ENCODE measurements at places on chromosomes 2 and 18.

GRCh38 chr2:9071032-9071431 lies 67.5 kb upstream of the MBOAT2 start:
- no peak for DNase-seq

- no peak for DNase-seq
Measured at GRCh38 chr2:1823187-1824169, 79.2 kb upstream of the PXDN start.

DNA sequence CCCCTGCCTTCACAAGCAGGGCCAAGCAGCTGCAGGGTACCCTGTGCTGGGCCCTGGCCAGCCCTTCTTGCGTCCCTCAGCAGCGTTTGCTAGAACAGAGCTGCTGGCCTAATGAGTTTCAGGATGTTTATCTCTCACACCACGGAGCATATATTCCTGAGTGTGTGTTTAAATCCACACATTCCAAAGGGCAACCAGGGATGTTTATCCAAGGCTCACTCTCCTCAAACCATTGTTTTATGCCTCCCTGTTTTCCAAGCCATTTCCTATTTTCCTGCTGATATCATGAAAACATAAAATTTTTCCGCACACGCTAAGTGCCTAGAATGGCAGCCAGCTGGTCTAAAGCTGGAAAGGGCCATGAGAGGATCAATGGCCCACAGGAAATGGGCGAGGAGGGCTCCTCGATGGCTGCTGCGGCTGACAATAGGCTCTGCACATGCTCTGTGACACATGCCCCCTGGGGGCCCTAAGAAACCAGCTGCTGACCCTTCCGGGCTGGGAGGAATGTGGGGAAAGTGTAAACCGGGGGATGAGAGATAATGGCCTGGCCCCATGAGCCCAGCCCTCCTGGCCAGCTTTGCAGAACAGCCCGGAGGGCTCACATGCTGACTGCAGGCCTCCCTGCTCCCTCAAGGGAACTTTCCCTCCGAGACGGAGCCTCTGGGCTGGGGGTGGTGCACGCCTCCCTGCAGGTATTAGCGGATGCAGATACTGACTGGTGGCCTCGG lies 194.0 kb downstream of the NDUFA10 start:
- DNase-seq, result no peak

GRCh38 chr2:16623564-16624435 lies 41.8 kb downstream of the CYRIA start:
- DNase-seq, result no peak

GRCh38 chr2:31347319-31347718 lies 67.2 kb downstream of the XDH start:
- DNase-seq, result no peak

- no peak for DNase-seq
Measured at GRCh38 chr18:33696332-33697162, 118.5 kb downstream of the ASXL3 start.

DNA sequence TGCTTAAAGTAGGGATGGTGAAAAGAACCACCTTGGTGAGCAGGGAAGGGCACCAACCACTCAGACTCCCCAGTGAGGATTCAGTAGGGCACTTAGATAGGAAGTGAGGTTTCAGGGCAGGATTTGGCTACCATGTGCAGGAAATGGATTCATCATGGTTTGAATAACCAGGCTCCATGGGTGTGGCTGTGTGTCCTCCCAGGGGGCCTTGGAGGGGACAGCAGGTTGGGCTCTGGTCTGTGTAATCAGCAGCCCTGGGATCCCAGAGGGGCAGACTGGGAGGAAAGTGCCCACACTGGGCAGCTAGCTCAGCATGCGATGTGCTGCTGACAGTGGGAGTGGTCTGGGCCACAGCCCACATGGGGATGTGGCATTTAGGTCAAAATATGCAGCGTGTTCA lies 224.6 kb downstream of the CELF4 start:
- no peak for DNase-seq

GRCh38 chr18:22999212-22999611 lies 66.1 kb downstream of the RBBP8 start:
- DNase-seq, result no peak

- no peak for DNase-seq
Measured at GRCh38 chr2:66596256-66596655, 161.3 kb downstream of the MEIS1 start.

GRCh38 chr2:61537277-61537949 lies 743 bp downstream of the XPO1 start:
- peak; percentile 16 for DNase-seq

GRCh38 chr18:69974365-69974764 lies 26.7 kb upstream of the CD226 start:
- no peak for DNase-seq

Data from activated gamma-delta T cell treated with anti-CD3 and anti-CD28 coated beads, Interleukin-2, amount 50 U/mL, for 16 hours (primary cell).